Astrocyte of the hippocampus (primary cell): ENCODE measurements at places on chromosomes 5 and 9.

GRCh38 chr5:137649228-137649935 is 86.5 kb downstream of the KLHL3 start:
- peak; percentile 54 for DNase-seq

DNA sequence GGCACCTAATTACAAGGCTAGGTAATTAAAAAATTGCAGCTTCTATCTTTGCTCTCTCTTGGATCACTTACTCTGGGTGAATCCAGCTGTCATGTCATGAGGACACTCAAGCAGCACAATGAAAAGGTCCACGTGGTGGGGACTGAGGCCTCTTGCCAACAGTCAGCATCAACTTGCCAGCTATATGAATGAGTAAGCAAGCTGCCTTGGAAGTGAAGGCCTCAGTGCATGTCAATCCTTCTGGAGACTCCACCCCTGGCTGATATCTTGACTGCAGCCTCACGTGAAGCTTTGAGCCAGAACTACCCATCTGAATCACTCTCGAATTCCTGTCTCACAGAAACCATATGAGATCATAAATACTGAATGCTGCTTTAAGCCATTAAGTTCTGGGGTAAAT is 140.5 kb downstream of the SNX18 start:
- peak; percentile 71 for DNase-seq

DNA sequence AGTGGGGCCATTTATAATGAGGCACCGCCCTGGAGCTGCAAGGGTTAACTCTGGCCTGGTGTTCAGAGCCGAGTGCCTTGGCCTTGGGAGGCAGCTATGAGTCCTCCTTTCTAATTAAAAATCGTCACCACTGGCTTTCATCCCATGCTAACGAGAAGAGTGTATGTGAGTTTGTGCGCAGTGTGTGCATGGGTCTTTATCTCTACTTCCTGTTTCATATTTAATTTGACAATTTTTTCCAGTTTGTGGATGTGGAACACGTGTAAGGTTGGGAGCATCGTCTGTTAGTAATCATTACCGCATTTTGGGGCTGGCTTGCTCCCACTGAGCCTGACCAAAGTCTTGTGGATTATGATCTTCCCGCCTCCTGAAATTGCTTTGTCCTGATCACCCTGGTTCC is 76.4 kb downstream of the NDFIP1 start:
- no peak for DNase-seq

DNA sequence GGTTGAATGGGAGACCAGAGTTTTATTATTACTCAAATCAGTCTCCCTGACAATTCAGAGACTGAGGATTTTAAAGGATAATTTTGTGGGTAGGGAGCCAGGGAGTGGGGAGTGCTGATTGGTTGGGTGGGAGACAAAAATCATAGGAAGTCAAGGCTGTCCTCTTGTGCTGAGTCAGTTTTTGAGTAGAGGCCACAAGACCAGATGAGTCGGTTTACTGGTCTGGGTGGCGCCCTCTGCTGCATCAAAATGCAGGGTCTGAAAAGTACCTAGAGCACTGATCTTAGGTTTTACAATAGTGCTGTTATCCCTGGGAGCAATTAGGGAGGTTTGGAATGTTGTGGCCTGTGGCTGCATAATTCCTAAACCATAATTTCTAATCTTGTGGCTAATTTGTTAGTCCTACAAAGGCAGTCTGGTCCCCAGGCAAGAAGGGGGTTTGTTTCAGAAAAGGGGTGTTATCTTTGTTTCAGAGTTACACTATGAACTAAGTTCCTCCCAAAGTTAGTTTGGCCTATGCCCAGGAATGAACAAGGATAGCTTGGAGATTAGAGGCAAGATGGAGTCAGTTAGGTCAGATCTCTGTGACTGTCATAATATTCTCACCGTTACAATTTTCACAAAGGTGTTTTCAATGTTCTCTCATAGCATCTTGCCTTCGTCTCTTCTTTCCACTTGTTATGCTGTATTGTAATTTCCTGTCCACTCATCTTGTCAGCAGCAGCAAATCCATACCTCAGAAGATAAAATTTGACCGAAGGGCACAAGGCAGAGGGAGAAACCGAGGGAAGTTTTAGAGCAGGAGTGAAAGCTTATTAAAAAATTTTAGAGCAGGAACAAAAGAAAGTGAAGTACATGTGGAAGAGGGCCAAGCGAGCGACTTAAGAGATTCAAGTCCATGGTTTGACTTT is 59.2 kb upstream of the CLINT1 start:
- DNase-seq: peak; percentile 94

DNA sequence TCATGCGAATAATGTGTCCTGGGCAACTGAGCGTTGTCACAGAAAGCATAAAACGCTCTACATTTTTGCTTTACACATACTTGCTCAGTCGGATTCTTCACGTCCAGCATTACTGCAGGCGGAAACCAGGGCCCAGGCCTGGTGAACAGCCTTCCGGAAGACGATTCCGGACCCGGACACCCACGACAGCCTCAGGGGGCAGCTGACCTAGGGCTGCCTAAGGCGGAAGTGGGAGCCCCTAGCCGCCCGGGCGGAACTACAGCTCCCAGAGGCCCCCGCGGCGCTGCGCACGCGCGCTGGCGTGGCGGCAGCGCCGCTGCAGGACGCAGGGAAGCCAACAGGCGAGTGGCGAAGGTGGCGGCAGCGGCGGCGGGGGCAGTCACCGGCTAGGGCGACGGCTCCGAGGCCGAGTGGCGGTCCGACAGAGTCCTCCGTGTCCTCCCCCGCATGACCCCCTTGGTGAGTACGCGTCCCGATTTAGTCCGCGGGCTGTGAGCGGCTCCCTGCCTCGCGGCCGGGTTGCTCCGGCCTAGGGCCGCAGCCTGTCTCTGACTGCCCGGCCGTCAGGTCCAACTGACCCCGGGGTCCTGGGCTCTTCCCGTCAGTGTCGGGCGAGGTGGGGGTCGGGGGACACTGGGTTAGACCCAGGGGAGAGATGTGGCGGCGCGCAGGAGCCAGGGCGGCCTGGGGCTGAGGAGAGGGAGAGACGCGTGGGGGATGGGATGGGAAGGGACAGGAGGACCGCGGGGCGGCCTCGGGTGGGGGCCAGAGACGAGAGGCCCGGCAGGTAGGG is at the start of gene GAPVD1:
GAPVD1 (plus strand) TSS at position 326 of the 793 bp plus-strand sequence. CDS start 37,096 bp downstream, outside the sequence.
- peak; percentile 97 for DNase-seq

- no peak for DNase-seq
Observed at GRCh38 chr9:20084125-20084524, 295.3 kb upstream of the SLC24A2 start.

- no peak for DNase-seq
Observed at GRCh38 chr9:92735636-92736562, 28.7 kb downstream of the BICD2 start.

GRCh38 chr5:62395210-62395950 is 8.3 kb downstream of the DIMT1 start:
- no peak for DNase-seq

DNA sequence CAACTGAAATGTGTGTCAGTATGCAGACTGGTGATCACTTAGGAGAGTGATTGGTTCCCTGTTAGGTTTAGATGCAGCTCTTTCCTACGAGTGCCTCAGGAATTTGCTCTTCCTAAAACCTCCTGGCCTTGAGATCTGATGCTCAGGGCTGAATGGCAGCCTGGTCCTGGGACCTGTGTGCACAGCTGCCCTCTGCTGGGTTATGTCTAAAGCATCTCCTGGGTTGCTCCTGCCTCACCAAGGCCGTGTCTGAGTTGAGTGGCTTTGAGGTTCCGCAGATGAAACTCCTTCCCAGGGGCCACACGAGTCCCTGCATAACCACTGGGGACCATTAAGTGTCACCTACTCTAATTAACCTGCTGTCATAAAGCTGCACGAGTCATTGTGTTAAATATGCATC is 59.5 kb downstream of the MVB12B start:
- no peak for DNase-seq

GRCh38 chr5:81633471-81633870 is 117.4 kb downstream of the SSBP2 start:
- no peak for DNase-seq

DNA sequence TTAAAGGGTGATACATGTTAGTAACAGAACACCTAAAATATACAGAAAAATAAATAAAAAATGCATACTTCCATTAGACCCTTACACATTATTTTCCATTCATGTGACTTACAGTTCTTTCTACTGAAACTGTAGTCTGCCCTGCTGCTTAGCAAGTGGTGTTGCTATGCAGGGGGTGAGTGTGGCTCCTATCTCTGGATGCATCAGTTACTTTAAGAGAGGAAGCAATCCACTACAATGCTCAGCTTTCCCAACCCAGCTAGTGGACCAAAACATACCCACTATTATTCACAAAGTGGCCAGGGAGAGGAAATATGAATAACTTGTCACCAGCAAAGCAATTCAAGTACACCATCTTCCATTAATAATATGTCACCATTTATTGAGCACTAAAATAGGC is 121.8 kb downstream of the DOCK2 start:
- no peak for DNase-seq

GRCh38 chr5:95739857-95740256 is 8.7 kb downstream of the RHOBTB3 start:
- DNase-seq: no peak

DNA sequence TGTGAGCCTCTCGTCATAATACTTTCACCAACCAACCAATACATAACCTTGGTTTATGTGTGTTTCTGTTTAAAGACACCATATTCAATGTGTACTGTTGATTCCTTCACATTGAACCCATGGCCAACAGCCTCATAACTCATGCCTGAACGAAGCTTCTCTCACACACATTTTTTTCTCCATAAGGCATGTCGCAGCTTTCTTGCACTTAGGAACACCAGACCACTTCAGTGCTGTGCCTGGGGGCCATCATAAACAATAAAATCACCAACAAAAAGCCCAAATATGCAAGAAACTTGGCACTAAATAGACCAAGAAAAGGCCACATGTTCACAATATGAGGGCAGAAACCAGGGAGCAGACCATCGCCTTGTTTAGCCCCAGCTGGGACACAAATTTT is 192.2 kb downstream of the ROR2 start:
- no peak for DNase-seq

DNA sequence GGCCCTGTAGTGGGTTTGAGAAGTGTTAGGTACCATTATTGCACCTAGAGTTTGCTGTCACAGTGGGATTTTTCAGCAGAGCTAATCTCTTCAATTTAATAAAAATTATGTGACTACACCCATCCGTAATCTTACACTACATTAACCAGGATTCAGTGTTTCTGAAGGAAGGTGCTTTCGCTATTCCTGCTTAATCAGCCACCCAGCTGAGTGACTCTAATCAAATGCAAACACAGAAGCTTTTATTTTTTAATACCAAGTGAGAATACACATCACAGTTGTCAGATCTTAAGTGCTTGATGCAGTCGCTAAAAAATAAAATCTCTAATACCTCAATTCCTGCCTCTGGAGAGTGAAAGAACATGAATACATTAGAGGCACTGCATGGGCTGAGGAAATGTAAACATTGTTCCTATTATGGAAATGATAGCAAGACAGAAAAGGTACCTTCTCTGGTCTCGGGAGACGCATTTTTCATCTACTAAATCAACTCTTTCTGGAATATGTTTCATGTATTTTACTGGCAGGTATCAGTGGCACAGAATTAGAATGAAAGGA is 125.7 kb downstream of the SEMA6A start:
- no peak for DNase-seq

DNA sequence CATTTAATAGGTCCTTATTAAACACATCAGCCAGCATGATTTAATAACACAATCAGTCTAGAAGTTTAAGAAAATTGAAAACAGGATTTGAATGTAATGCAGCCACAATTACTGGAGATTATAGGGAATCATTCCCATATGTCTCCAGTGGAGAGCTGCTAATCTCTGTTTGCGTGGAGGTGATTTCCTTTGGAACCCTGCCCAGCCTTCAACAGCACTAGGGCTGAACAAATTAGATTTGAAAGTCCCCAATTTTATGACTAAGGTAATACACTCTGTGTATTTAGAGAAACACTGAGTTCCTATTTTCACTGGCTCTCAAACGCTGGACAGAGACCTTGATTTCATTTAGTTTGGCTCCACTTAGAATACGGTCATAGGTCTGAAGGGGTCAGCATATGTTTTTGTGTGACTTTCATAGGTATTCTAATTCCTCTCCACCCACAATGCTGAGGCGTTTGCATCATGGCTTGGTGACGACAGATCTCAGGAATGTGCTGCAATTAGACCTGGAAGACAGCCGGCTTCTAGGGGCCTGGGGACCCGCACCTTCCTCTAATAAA is 508.3 kb downstream of the EBF1 start:
- peak; percentile 66 for DNase-seq

DNA sequence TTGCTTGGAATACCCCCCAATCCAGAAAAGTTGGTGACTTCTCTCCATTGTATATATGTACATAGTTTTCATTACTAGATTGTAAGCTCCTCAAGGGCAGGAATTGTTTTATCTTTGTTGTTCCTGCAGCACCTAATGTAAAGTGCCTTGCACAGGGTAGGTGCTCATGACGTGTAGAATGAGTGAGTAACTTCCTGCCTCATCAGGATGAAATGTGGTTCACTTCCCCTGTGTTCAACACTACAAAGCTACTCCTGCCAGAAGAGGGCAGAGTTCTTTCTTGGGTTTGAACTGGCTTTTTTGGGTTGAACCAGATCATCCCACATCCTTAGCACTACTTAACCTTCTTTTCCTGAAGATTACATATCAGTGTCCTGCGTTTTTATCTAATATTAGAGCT is 23.9 kb downstream of the GTF3C4 start:
- no peak for DNase-seq

DNA sequence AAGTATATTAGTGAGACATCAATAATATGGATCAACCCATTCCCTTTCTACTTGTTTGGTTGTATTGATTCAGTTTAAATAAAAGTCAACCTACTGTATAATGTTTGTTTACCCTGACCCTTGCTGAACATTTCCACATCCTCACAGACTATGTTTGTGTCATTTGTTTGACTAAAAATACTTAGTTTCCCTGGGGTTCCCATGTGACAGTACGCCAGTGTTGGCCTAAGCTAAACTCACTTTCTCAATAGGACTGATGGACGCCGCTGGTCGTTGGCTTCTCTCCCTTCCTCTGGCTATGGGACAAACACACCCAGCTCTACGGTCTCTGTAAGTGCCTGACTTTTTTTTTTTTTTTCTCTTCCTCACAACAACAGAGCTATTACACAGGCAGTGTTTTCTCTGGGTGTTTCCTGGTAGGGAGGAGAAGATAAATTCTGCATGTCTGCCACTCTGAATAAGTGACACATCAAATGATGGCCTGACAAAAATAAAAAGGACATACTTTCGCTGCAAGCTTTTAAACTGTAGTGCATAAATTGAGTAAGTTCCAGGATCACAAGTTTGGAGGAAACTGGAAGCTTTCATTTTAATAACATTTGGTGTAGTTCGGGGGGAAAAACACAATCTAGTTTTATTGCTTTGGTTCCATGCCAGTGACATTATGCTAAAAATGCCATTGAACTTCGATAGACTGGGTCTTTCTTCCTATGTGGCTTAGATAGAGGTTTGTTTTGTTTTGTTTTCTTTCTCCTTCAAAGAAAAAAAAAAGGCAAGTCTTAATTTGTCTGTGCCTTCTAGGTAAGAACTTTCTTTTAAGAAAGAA is 101.0 kb downstream of the CD180 start:
- peak; percentile 59 for DNase-seq

- no peak for DNase-seq
Observed at GRCh38 chr9:127720031-127720864, 4.4 kb downstream of the TTC16 start.

- no peak for DNase-seq
Observed at GRCh38 chr9:84742261-84742660, 72.7 kb downstream of the NTRK2 start.
